ENCODE measurements at places on chromosomes 16 and 17. TPM values are rescaled to one million over a fixed set of nuclear protein-coding genes. Genes with fewer than 3 reads are reported as not detected.

ZSCAN10 gene
- not detected for total RNA-seq

CTRB2 gene
- not detected for total RNA-seq

NHLRC4 gene
- not detected for total RNA-seq

FLYWCH2 gene
- 92.0 TPM for total RNA-seq

MPP3 gene
- total RNA-seq = 46.8 TPM

HAGH gene
- 99.5 TPM for total RNA-seq

RNF166 gene
- total RNA-seq = 25.2 TPM

AIPL1 gene
- total RNA-seq = not detected

CRYBA1 gene
- total RNA-seq = not detected

OR3A2 gene
- not detected for total RNA-seq

MAPT gene
- total RNA-seq = 2.7 TPM

OR1A1 gene
- not detected for total RNA-seq

KRTAP4-9 gene
- total RNA-seq = not detected

NAA38 gene
- total RNA-seq = 403 TPM

ARHGAP44 gene
- 0.40 TPM for total RNA-seq

LGALS3BP gene
- 72.4 TPM for total RNA-seq

SPNS2 gene
- 2.6 TPM for total RNA-seq

TNS4 gene
- 127 TPM for total RNA-seq

KRTAP4-6 gene
- not detected for total RNA-seq

ETV4 gene
- total RNA-seq = 147 TPM

RIPOR1 gene
- 30.8 TPM for total RNA-seq

CMTM2 gene
- not detected for total RNA-seq
